Stimulated activated memory B cell treated with anti-CD40 and anti-IgM and Interleukin-4, amounts not matched to agents 10 μg/mL and 1 μg/mL and 100 μg/mL, for 72 hours (primary cell): ENCODE measurements at places on chromosomes 7 and 10.
A peak's percentile ranks its signal among the peaks of the same experiment; 100 is the strongest.

- no peak for ATAC-seq
Measured at GRCh38 chr7:29032146-29032545, 74.0 kb upstream of the TRIL start.

DNA sequence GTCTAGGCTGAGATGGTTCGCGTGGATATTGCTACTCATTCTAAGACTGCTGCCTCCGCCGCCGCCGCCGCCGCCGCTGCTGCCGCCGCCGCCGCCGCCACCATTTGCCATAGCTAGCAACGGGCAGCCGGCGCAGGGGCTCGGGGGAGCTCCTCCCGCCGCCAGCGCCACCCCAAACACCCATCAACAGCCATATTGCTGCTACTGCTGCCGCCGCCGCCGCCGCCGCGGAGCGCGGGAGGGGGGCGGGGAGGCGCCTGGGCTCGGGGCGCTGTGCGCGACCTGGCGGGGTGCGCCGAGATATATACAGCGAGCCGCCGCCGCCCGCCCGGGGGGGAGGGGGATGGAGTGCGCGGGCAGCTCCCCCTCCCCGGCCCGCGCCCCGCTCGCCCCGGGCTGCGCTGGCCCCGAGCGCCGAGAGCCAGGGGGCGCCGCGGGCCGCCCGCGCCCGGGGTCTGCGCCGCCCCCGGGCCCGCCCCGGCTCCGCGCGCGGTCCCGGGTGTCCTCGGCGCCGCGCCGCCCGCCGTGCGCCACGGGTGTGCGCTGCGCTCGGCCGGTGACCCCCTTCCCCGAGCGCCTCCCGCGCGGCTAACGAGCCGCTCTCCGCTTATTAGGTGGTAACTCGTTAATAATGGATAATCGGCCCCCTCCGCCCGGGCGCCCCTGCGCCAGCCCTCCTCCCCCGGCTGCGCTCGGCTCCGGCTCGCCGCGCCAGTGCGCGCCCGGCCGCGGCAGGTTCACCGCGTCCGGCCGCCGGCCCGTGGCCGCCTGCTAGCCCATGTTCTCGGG, at the start of gene KCNMA1:
TSS of gene KCNMA1 (minus strand) at position 277 of the 789 bp plus-strand sequence.
- ATAC-seq: peak; percentile 47

DNA sequence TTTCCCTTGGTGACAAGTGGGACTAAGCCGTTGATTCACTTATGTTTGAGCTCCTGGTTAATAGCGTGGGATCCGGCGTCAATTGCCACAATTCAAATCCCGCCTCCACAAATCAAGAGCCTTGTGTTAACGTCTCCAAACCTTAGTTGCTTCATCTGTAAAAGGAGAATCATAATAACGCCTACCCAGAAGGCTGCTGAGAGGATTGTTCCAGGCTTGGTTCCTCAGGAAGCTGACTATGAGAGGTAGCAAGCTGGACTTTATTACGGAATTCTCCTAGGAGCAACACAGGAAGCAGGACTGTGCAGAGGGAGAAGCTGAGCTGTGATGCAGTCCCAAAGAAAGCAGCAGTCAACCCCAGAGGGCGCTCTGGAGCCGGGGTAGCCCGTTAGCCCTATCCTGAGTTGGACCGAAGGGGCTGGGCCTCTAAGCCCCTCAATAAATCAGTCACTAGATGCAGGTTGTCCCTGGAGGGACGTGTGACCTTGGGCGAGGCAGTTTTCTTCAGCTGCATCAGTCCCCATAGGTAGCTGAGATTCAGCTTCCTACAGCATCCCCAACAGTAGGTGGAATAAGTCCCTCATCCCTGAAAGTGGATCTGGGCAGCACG, 6.9 kb upstream of the BAG3 start:
- no peak for ATAC-seq

GRCh38 chr10:131651674-131652437, 249.0 kb upstream of the PPP2R2D start:
- no peak for ATAC-seq

DNA sequence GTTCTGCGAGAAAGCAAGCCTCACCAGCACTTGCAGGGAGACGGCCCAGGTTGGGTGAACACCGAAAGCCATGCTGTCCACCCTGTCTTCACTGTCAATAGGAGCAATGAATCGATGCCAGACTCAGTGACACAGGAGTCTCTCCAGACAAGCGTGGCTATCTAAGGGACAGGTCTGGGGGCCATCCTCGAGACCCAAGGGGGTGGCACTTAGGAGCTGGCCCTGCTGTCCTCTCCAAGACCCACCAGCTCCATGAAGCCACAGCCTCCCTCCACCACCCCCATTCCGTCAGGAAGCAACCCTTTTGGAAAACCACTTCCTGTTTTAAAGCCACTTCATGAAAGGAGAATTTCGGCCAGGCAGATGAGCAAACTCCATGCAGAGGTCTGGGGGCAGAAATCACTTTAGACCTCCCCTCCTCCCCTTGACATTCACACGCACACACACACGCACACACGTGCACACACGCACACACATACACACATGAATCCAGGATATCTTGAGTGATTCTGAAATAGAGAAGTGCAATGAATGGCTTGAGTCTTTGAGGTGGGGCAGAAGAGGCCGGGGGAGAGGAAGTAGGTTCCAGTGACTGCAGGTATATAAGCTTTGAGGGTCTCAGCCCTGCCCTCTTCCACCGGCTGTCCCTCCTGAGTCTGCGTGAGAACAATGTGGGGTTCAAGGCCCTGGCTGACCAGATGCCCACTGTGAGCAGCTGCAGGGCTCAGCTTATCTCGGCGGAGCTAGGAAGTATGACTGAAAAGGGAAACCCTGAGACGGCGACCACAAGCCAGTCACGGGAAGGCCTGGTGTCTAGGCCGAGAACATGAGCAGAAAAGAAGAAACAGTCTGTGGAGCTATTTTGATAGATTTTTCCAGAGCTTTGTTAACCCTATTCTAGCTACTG, 25.0 kb downstream of the RGS10 start:
- ATAC-seq: peak; percentile 89
